ENCODE measurements at places on chromosomes 16 and 17.

- no peak for DNase-seq
Observed at GRCh38 chr16:52597073-52597771, 50.3 kb upstream of the TOX3 start.

DNA sequence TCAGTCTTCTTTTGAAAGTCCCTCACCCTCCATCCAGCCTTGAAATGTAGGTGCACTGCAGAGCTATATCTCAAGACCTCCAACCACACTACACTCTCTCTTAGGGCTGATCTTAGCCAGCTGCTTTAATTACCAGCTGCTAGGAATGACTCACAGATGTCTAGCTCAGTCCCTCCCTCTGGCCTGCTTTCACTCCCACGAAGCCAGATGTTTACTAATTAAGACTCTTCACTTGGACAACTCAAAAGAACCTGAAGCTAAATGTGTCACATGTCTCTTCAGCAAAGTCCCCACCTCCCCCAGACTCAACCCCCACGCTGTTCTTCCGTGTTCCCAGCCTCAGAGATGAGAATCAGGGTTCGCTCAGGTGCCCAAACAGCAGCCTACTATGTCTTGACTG is 2.6 kb downstream of the GTF3C1 start:
- DNase-seq, result peak; percentile 87

DNA sequence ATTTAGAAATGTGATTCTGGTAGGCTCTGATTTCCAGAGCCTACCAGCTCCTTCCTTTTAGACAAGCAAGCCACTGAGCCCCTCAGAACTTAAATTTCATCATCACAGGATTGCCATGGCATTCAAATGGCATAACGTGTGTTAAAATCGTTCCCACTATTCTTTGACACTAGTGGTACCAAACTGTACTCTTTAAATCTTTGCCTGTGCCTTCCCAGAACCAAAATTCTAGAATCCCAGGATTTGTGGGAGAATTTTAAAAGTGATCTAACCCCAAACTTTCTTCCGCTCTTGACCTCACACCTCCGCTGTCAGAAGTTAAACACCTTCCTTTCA is 287 bp upstream of the INTS2 start:
- no peak for DNase-seq

DNA sequence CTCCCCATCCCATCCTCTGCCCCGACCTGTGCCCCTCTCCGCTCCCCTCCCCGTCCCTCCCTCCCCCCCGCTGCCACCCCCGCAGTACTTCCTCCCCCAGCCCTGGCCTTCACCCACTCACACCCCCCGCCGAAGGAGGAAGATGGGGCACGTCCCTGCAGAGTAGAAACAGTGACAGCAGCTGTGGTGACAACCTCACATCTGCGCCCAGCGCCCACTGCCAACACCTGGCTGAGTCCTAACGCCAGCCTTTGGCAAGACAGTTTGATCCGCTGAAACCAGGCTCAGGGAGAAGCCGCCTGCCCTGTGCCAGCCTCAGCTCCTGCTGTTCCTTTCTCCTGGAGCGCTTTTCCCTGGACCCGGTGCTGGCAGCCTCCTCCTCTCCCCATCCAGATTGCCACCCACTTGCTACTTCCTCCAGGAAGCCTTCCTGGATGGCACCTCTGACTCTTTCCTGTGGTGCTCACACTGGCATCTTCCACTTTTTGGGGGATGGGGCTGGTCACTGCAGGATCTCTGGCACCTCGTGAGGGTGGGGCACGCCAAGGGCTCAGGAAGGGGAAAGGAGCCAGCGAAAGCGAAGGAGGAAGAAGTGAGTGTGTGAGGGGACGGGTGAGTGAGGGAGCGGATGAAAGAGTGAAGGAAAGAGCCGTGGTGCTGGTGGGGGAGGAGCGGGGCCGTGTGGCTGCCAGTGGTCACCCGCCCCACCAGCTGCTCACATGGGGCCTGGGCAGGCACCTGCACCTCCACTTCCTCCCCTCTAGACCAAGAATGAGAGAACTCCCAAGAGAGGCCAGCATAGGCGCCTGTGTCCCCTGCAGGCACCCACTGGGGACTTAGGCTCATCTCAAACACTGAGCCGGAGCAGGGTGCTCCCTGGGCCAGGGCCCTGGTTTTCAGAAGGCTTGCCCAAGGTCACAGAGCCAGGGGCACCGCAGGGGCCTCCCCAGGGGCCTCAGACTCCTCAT is 27.0 kb downstream of the ZFPM1 start:
- DNase-seq, result no peak

DNA sequence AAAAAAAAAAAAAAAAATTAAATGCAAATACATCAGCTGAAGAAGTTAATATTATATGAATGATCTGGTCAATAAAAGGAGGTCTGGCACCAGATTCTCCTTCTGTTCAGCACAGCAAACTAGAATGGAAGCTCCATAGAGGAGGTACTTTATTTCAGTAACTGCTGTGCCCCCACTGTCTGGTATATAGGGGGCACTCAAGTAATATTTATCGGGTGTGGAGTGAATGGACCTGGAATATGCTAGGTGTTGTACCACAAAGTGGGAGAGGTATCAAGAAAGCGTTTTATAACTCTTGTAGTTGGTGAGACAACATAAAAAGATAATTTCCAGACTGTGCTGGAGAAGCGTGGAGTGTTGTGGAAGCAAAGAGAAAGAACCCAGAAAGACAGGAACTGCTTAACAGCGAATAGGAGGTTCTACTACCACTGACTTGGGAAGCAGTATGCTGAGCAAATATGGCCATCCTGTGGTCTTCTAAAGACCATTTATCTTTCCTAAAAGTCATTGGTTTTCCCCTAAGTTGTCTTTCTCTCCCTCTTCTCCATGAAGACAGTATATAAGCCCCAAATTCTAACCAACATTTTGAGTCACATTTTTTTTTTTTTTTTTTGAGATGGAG is 12.2 kb upstream of the PRKCA start:
- DNase-seq, result no peak

DNA sequence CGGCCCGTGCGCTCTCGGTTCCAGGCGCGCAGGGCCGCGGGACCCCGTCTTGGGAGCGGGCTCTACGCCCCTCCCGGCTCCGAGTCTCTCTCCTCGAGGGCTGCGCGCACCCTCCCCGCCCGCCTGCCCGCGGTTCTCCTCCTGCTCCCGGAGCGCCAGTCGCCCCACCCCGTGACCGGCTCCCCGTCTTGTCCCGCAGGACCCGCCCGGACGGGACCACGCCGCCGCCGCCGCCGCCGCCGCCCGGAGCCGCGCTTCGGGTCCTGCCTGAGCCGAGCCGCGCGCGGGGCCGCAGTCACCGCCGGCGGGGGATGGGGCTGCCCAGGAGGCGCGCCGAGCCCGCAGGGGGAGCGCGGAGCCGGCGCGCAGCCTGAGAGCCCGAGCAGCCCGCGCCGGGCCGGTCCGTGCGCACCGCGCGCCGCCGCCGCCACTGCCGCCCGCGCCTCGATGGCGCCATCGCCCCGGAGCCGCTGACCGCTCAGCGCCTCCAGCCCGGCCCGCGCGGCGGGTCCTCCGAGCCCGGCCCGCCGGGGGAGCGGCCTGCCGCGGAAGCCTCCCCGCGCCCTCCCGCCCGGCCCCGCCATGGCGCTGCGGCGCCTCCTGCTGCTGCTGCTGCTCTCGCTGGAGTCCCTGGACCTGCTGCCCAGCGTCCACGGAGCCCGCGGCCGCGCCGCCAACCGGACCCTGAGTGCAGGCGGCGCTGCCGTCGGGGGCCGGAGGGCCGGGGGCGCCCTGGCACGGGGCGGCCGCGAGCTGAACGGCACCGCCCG is at the start of gene SHISA6:
Gene SHISA6, plus strand, starts transcription at position 373 of the 770 bp plus-strand sequence.
- DNase-seq, result no peak

DNA sequence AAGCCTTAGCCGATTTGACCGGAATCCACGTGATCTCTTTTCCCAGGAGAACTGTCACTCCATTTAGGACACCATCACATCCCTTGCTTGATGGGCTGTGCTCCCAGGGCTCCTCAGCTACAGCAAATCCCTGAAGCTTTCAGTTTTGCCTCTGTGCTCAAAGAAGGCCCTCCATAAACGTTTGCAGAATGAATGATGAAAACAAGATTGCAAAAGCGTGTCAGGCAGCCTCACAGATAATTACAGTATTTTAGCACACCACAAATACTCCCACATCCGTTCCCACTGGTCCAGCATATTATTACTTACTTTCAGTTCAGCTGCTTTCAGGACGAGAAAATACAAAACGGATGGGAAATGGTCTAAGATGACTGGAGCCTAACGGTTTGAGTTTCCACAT is 84.6 kb downstream of the USP31 start:
- DNase-seq, result peak; percentile 52

- no peak for DNase-seq
Observed at GRCh38 chr17:77054936-77055335, 85.8 kb upstream of the SEC14L1 start.

DNA sequence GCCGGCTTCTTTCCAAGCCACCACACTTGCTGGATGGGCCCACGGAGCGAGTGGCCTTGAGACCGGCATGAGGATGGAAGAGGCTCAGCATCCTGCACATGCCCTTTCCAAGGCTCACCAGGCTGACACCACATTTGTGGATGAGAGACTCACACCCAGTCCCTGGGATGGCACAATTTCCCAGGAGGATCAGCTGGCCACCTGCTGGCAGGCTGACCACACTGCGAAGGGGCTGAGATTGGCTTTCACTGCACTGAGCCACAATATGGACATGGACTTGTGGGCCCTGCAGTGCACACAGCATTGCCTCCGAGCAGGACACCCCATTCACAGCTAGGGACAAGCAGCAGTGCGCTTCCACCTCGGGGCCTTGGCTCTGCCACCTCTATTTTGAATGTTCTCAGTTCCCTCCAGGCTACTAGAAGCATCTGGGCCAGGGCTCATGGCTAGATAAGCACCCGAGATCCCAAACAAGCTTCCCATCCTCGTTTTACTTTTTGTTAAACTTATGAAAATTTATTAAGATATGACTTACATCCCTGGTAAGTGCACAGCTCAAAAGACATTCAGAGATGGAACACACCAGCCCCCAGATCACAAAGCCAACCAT is 25.3 kb upstream of the KSR1 start:
- DNase-seq, result peak; percentile 35

DNA sequence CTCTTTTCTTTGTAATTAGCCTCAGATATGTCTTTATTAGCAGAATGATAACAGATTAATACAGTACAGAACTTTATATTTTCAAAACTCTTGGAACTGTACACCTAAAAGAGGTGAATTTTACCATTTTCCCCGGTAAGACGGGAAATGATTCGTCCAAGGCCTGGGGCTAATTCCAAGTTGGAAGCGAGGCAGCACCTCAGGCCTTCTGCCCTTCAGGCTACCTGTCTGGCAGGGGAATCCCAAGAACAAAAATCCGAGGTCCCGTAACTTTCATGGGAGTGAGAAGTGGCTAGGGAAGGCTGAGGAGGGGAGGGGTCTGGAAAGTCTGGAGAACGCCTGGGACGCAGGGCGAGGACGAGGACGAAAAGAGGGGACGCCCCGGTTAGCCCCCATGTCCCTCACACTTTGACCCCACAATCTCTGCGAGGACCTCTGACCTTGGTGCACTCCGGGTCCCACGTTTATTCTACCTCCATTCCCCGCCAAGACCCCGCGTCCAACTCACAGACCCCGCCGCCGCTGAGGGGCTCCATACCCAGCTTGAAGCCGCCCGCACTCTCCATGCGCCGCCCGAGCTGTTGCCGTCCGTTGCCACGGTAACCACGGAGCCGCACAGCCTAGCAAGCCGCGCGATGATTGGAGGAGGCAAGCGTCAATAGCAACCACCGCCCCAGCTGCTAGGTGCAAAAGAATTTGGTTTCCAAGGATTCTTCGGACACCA is at the start of gene HYDIN:
Gene HYDIN, minus strand, starts transcription at position 601 of the 724 bp plus-strand sequence. CDS start 43,827 bp downstream, outside the sequence.
- peak; percentile 28 for DNase-seq

DNA sequence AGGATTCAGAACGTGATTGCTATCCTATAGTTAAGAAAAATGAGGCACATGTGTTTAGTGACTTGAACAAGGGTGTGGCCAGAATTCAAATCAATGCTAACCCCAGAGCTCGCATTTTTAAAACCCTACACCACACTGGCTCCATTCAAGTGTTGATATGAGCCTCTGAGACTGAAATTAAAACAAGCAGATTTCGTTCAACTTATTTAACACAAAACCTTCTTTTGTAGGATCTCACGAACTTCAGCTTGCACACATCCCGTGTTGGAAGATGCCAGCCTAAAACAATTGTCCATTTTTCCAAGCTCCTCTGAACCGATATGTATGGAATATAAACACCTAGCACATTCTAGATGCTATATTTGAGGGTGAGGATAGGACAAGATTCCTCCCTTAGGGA is 231.0 kb upstream of the IRX5 start:
- no peak for DNase-seq

DNA sequence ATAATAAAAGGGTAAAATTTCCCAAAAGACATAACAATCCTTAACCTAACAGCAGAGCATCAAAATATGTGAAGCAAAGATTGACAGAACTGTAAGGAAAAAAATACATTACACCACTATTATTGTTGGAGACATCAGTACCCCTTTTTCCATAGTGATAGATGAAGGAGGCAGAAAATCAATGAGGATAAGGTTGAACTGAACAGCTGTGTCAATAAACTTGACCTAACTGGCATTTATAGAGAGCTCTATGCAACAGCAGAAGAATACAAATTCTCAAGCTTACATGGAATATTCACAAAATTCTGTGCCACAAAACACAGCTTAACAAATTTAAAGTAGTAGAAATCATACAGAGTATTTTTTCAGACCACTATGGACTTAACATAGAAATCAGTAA is 195.0 kb upstream of the ELAC2 start:
- DNase-seq, result no peak

DNA sequence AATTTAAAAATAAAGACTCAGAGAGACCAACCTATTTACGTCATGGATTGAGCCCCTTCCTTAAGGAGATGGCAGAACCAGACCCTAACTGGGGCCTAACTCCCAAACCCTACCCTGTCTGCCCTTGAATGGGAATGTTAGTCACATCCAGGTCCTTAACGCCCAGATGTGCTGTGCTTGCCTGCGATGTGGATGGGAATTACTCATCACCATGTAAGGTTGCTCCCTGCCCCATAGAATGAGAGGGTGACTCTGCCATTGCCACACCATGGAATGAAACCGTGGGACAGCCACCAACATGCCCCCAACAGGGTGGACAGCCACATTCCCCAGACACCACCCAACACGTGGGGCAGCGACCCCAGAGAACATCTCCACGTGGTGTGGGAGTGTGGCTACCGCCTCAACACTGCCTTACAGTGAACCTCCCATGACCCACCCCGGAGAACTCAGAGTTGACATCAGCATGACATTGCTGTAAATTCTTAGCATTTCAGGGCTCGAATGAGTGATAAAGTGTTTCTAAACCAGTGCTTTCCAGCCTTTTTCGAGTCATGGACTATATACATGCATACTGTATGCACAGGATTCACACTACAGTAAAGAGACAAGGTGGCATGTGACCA is 31.8 kb downstream of the SCNN1B start:
- no peak for DNase-seq

DNA sequence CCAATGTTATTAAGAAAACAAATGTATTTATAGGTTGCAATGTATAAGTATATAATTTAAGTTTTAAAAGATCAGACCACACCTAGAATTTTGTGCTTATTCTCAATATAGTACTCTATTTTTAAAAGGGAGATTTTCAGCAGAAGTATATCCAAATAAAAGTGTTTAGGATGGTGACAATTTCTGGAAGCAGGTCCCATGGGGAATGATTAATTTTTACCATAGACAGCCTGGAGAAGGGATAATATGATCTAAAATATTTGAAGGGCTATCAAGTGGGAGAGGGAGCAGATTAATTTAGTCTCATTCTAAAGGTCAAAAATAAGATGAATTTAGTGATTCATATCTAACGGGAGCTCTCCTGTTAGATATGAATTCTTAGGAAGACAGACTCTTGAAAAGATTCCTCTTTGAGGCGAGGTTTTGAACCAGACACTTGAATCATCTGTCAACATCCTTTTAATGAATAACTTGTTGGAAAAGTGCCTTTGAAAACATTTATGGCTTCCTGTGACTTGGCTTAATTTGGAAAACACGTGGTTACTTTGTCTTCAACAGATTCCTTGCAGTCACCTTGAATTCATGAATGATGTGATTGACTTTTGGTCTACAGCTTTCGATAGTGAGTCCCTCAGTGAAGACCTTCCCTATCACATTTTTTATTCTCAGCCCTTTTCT is 29.3 kb upstream of the SMIM36 start:
- peak; percentile 88 for DNase-seq

Measured in fibroblast of mammary gland (primary cell).